Osteocyte (in vitro differentiated cells): ENCODE measurements at places on chromosomes 6 and 20. TPM values are rescaled to one million over a fixed set of nuclear protein-coding genes. Genes with fewer than 3 reads are reported as not detected.

Gene RBM24
- total RNA-seq = 13.2 and 13.7 TPM in 2 replicates

Gene PRPH2
- not detected in 2 replicates for total RNA-seq

Gene PMEPA1
- 24.1 and 28.2 TPM in 2 replicates for total RNA-seq

Gene DUSP15
- total RNA-seq = 2.1 and 3.2 TPM in 2 replicates

Gene SLC17A1
- total RNA-seq = not detected in 2 replicates

Gene IPCEF1
- total RNA-seq = 0.31 and 0.46 TPM in 2 replicates

Gene DZANK1
- 1.9 and 2.4 TPM in 2 replicates for total RNA-seq

Gene LIME1
- 9.4 and 12.5 TPM in 2 replicates for total RNA-seq

Gene ID4
- total RNA-seq = 42.5 and 46.8 TPM in 2 replicates

Gene BIRC7
- total RNA-seq = not detected in 2 replicates

GRCh38 chr6:100485268-100485667 lies 20.5 kb upstream of the SIM1 start:
- no peak overlapping the region for H3K4me3 ChIP-seq
- H3K36me3 ChIP-seq = no peaks in the 10 kb centered on the region
- peaks cover 10% of the 10 kb centered on the region for H3K4me1 ChIP-seq
- H3K27ac ChIP-seq = peak overlapping the region; percentile 33
- DNase-seq = no peak
- no peaks in the 10 kb centered on the region for H3K27me3 ChIP-seq

GRCh38 chr20:59441306-59441705 lies 140.9 kb downstream of the EDN3 start:
- no peak overlapping the region for H3K27ac ChIP-seq
- no peak overlapping the region for H3K4me3 ChIP-seq
- no peaks in the 10 kb centered on the region for H3K36me3 ChIP-seq
- H3K4me1 ChIP-seq = peaks cover 23% of the 10 kb centered on the region
- DNase-seq = no peak

- H3K4me3 ChIP-seq = no peak overlapping the region
- no peaks in the 10 kb centered on the region for H3K27me3 ChIP-seq
- no peak for DNase-seq
- no peaks in the 10 kb centered on the region for H3K36me3 ChIP-seq
- H3K4me1 ChIP-seq = peaks cover 30% of the 10 kb centered on the region
- peak overlapping the region; percentile 35 for H3K27ac ChIP-seq
Measured at GRCh38 chr6:16511723-16512489, 249.4 kb downstream of the ATXN1 start.

DNA sequence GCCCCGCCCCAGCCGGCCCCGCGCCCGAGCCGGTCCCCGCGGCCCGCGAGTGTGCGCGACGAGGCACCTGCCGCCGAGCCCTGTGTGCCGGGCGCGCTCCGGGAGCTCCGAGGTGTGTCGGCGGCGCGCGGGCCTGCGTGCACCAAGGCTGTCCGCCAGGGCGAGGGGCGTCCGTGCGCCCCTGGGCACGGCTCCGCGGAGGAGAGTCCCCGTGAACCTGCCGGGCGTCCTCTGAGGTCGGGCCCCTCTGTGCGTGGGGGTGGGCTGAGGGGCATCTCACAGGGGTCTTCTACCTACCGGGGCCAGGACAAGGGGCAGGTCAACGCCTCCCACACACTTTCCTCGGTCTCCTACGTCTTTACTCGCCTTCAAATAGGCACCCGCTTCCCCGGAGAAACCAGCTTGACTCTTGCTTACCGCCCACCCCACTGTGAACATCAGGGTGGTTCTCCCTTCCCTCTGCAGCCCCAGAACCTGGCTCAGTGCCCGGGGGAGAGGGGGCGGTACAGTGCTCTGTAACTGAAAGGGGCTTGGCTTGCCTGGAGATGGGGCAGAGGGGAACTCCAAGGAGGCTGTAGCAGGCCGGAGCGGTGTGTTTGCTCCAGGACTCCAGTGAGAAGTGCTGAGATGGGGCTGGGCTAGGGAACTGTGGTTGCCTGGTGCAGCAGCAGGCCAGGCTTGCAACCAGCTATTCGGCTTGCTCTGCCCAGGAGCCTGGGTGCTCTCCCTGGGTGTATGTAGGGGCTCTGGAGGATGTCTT lies at the start of gene SAMD10:
SAMD10 (minus strand) TSS at position 86 of the 760 bp plus-strand sequence. CDS start 175 bp downstream, outside the sequence.
- DNase-seq = no peak
- peaks cover 15% of the 10 kb centered on the region for H3K36me3 ChIP-seq
- peaks cover 50% of the 10 kb centered on the region for H3K4me1 ChIP-seq
- no peaks in the 10 kb centered on the region for H3K27me3 ChIP-seq
- peak within 1 kb of the TSS; percentile 88 for H3K27ac ChIP-seq

- H3K36me3 ChIP-seq = no peaks in the 10 kb centered on the region
- no peak overlapping the region for H3K4me3 ChIP-seq
- DNase-seq = no peak
- H3K27ac ChIP-seq = peak overlapping the region; percentile 59
- H3K27me3 ChIP-seq = no peaks in the 10 kb centered on the region
Measured at GRCh38 chr6:157806131-157806855, 16.8 kb upstream of the SNX9 start.

DNA sequence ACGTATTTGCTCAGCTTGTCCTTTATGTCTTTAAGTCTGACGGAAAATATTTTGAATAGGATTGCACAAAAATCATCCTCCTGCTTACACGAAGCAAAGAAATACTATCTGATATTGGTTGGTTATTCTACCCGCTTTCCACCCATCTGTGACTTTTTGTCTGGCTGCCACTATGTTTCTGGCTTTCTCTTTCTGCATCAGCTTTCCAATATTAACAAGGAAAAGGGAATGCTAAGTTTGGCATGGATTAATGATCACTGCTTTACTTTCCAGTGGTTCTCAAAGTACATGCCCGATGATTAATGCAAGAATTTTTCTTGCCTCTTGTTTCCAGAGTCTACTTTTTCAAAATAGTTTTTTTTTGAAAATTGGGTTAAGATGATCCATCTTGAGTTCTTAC lies 57.0 kb downstream of the RNF144B start:
- H3K36me3 ChIP-seq = peaks cover 4% of the 10 kb centered on the region
- no peaks in the 10 kb centered on the region for H3K27me3 ChIP-seq
- H3K27ac ChIP-seq = no peak overlapping the region
- DNase-seq = no peak

GRCh38 chr6:28137505-28137981 lies 4.1 kb upstream of the ZKSCAN8 start:
- no peak for DNase-seq
- no peaks in the 10 kb centered on the region for H3K27me3 ChIP-seq
- H3K36me3 ChIP-seq = peaks cover 5% of the 10 kb centered on the region
- H3K4me1 ChIP-seq = peaks cover 37% of the 10 kb centered on the region
- peak overlapping the region; percentile 93 for H3K27ac ChIP-seq
- peak overlapping the region; percentile 84 for H3K4me3 ChIP-seq

DNA sequence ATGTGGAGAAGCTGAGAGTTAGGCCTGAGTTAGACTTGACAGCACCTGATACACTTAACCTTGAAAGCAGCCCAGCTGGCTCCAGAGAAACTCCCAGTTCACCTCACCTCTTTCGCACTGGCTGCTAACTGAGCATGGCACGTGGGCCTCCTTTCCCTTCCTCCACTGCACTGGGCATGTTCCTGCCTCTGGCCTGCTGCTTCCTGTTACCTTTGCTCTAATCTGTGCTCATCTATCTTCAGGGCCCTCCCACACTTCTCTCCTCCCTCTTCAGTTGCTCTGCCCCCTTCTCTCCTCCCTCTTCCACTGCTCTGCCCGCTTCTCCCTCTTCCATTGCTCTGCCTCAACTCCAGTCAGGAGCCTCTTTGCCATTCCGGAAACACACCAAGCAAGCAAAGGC lies 13.7 kb upstream of the UBE2V1 start:
- peaks cover 18% of the 10 kb centered on the region for H3K4me1 ChIP-seq
- peaks cover 56% of the 10 kb centered on the region for H3K36me3 ChIP-seq
- DNase-seq = no peak
- H3K27me3 ChIP-seq = no peaks in the 10 kb centered on the region
- H3K27ac ChIP-seq = no peak overlapping the region

- H3K27ac ChIP-seq = no peak overlapping the region
- H3K36me3 ChIP-seq = no peaks in the 10 kb centered on the region
- DNase-seq = no peak
- no peaks in the 10 kb centered on the region for H3K27me3 ChIP-seq
- no peak overlapping the region for H3K4me3 ChIP-seq
Measured at GRCh38 chr20:50820515-50821256, 25.8 kb downstream of the BCAS4 start.

DNA sequence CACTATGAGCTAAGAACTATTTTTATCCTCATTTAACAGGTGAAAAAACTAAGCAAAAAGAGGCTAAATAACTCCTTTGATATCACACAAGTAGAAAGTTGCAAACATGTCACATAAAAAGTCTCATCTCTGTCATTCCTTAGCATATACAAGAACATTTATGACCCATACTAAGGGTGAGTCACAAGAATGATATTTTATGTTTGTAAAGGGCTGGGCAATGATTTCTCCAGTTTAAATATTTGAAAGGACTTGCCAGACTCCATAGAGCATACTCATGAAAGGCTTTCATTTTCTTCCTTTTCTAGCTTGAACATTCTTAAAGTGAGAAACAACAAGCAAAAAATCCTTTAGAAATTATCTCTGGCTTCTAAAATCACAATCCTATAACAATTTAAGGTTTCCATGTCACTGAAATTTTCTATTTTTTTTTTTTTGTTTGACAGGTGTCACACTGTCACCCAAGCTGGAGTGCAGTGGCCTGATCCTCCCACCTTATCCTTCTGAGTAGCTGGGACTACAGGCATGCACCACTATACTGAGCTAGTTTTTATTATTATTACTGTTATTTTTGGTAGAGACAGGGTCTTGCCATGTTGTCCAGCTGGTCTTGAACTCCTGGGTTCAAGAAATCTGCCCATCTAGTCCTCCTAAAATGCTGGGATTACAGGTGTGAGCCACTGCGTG lies 338.0 kb upstream of the KHDRBS2 start:
- H3K4me3 ChIP-seq = no peak overlapping the region
- H3K27me3 ChIP-seq = no peaks in the 10 kb centered on the region
- H3K36me3 ChIP-seq = no peaks in the 10 kb centered on the region
- no peak for DNase-seq
- H3K27ac ChIP-seq = no peak overlapping the region
- H3K4me1 ChIP-seq = no peaks in the 10 kb centered on the region

DNA sequence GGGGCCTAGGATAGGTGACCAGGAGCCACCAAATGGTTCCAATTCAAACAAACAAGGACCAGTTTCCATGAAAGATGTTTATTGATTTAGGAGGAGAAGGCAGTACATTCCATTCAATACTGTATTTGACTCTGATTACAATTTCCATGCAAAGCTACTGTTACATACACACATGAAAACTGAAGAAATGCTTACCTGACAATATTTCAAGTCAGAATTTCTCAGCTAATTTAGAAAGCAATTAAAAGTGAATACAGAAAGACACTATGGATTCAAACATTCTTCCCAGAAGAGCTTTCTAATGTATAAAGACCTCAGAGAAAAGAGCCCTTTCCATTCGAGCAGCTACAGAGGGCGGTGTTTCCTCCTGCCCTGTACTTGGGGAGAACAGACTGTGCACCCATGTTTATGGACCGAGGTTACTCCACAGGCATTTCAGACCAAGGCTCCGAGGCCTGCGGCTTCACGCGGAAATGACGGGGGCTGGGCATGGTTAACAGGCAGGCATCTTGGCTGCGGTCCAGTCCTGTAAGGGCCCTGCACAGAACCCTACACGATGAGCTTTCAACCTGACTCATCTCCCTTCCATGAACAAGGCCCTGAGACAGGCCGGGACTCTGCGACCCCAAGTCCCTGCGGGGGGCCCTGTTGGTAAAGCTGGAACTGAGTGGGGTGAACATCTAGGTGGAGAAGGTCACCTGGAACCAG lies 25.7 kb upstream of the TCFL5 start:
- H3K36me3 ChIP-seq = peaks cover 30% of the 10 kb centered on the region
- peaks cover 19% of the 10 kb centered on the region for H3K4me1 ChIP-seq
- no peak for DNase-seq
- no peaks in the 10 kb centered on the region for H3K27me3 ChIP-seq
- H3K27ac ChIP-seq = peak overlapping the region; percentile 83
- no peak overlapping the region for H3K4me3 ChIP-seq

DNA sequence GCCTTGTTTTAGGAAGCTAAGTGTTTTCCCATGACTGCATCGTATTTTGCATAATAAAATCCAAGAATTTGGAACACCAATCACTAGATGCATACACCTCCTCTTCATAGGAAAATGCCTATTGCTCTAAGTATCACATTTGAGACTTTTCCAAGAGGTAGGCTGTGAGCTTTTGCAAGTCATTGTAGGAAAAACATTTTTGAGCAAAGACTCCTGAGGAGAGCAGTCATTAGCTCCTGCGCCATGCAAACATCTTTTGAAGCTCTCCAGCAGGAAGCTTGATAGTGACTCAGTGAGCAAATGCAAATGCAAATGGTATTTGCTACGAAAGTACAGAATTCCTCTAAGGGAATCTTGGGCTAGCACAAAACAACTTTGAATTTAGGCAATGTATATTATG lies 750.4 kb downstream of the QKI start:
- DNase-seq = no peak
- H3K27ac ChIP-seq = no peak overlapping the region
- H3K4me3 ChIP-seq = no peak overlapping the region
- no peaks in the 10 kb centered on the region for H3K36me3 ChIP-seq

DNA sequence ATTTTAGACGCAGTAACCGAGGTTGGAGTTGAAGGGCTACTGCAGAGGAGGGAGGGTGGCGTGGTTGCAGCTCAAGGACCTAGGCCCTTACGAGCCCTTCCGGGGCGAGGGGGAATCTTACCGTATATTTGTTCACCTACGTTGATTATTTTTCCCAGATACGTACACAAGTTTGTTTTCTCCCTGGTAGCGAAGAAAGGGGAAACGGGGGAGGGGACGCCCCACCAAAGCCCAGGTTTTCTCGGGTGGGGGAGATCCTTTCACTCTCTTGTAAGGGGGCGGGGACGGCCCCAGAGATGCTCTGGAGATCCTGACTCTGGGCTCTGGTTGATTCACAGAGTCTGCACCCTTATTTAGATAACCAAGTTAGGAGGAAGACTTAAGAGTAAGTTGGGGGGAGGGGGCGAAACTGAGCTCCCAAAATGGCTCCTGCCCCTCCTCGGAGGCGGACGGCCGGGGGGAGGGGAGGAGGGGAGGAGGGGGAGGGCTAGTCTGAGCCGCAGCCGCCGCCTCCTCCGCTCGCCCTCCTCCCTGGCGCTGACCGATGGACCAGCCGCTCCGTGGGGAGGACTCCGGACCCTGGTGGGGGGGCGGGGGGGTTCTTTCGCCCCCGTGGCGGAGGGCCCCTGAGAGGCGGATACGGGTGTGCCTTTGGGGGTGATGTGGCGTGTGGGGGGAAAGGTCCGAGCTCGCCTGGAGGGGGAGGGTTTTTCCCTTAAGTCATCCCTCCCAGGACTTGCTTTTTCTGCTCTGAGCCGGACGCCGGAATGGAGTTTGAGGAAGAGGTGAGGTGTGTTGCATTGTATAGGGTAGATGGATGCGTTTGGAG lies 2.2 kb downstream of the BRD2 start:
- DNase-seq = peak; percentile 94
- H3K36me3 ChIP-seq = peaks cover 37% of the 10 kb centered on the region
- H3K27ac ChIP-seq = peak overlapping the region; percentile 100
- peak overlapping the region; percentile 91 for H3K4me3 ChIP-seq

GRCh38 chr6:165662749-165663376 lies at the start of gene PDE10A:
TSS of gene PDE10A (minus strand) at chr6:165663241. CDS start at chr6:165662811, 430 bp downstream.
- H3K27me3 ChIP-seq = peaks cover 65% of the 10 kb centered on the region
- peak within 1 kb of the TSS; percentile 84 for H3K4me3 ChIP-seq
- peak within 1 kb of the TSS; percentile 7 for H3K27ac ChIP-seq
- no peaks in the 10 kb centered on the region for H3K36me3 ChIP-seq
- peaks cover 22% of the 10 kb centered on the region for H3K4me1 ChIP-seq
